ENCODE measurements at places on chromosomes 12 and 14.

- DNase-seq = no peak
Measured at GRCh38 chr12:62722971-62723680, 211.8 kb downstream of the PPM1H start.

DNA sequence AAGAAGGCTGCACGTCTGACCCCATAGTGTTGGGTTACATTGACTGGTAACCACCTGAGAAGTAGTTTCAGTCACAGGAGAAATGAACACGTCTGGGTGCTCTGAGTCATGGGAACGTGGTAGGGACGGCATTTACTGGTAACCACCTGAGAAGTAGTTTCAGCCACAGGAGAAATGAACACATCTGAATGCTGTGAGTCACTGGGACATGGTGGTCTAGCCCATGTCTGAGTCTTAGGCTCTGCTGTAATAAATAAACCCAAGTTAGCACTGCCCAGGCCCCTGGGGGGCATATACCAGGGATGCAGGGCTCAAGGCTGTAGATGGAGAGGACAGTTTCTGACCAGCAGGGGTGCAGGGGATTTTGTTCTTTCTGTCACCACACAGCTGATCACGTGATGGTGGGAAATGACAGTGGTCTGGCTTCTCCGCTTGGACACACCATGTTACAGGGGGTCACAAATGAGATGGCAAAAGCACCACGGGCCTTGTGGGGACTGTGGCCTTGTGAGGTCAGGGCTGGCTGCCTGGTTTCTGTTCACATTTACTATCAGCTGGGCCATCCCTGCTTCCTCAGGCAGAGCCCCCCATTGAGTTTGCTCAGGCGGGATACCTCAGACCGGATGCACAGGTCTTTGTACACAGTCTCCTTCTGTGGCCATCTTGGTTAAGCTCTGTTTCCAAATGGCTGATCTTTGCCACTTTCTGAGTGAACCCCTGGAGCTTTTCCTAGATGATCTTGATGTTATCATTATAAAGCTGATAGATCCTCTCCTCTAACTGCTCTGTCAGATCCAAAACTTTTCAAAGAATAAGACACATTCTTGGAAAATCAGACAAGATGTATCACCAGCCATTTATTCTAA lies 9.8 kb upstream of the C12orf42 start:
- no peak for DNase-seq

DNA sequence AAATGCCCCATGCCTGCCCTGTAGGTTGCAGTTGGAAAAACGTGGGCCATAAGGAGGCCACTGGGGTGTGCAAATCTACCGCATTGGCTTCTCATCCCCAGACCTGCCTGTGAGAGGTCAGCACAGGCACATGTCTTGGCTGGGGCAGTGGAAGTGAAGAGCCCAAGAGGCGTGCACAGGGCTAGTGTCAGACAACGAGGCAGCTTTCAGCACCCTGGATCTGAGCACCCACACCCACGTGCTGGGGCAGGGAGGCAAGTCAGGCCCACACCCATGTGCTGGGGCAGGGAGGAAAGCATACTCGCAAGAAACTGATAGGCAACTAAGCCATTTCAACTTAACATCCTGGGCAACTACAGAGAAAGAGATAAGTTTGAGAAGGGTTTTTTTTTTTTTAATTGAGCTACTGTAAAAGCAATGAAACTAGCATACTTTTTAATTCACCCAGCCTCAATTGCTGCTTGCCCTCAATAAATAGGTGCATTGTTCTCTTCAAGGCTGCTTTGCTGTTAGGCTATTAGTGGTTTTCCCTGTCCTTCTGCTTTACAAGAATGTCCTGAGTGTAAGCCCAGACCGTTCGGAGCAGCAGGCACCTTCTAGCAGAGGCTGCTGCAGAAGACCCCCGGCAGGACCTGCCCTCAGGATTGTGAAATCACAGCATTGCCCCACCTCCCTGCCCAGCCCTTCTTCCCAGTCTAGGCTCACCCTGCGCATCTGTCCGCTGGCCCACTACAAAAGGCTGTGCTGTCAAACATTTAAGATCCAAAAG lies 355.3 kb upstream of the FKBP4 start:
- no peak for DNase-seq

DNA sequence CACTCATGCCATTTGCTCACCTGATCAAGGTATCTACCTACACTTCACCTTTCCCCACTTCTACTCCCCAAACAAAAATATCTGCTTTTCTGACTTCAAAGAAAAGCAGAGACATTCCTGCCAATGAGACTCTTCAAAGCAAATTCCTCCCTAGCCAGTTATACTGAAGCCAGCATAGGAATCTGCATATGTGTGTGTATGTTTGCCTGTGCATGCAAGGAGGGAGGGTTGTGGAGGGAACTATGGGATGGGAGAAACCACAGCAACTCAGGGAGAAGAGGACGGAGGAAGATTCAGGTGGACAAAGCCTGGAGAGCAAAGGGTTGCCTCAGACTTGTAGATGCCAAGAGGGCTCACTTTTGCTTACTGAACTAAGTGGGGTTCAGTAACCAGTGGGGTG lies 26.4 kb upstream of the VDR start:
- no peak for DNase-seq

GRCh38 chr14:65753061-65753460 lies 340.5 kb downstream of the FUT8 start:
- DNase-seq = no peak

GRCh38 chr14:50070230-50070629 lies 46.1 kb downstream of the VCPKMT start:
- DNase-seq = no peak

GRCh38 chr12:44835641-44836379 lies 40.3 kb downstream of the NELL2 start:
- DNase-seq = no peak

- DNase-seq = no peak
Measured at GRCh38 chr12:26633591-26634210, 199.3 kb downstream of the ITPR2 start.

All from brain (organoid and tissue), 16 donors.